ENCODE measurements at places on chromosomes 2 and 18.

DNA sequence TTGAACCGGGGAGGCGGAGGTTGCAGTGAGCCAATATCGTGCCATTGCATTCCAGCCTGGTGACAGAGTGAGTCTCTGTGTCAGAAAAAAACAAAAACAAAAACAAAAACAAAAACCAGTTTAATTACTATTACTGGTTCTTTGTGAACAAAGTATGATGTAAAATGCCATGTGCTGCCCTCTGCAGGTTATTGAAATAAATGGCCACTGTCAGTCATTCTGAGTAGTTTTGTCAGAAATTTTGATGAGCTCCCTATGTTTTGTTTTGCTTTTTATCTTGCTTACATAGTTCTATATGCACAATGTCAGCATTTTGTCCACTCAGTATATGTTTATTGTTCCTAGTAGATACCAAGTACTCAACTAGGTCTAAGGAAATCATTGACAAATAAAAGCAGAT, 423.6 kb upstream of the CHST9 start:
- H3K36me3 ChIP-seq = no peaks in the 10 kb centered on the region
- H3K4me3 ChIP-seq = no peak overlapping the region
- no peak overlapping the region for H3K27ac ChIP-seq

GRCh38 chr2:24515335-24515734, 24.3 kb downstream of the NCOA1 start:
- H3K4me3 ChIP-seq = no peak overlapping the region
- H3K27me3 ChIP-seq = no peaks in the 10 kb centered on the region
- H3K4me1 ChIP-seq = peaks cover 33% of the 10 kb centered on the region
- no peaks in the 10 kb centered on the region for H3K36me3 ChIP-seq
- DNase-seq = no peak

DNA sequence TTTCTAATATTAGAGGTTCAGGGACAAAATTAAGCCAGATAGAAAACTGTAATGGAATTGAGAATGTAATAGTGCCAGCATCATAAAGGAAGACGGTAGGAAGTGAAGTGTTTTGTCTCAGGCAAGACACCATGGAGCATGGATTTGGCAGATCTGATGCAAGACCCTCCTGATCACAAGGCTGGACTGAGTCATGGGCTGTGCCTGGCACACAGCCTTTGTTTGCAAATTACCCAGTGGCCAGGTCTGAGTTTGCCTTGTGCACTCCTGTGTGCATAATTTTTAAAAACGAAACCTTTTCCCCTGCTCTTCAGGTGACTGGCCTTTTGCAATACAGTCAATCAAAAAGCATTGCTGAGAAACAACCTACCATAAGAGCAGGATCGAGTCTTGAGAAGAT, 2.0 kb upstream of the UPP2 start:
- no peak overlapping the region for H3K4me3 ChIP-seq
- DNase-seq = no peak
- H3K36me3 ChIP-seq = no peaks in the 10 kb centered on the region
- H3K27ac ChIP-seq = no peak overlapping the region
- H3K27me3 ChIP-seq = no peaks in the 10 kb centered on the region

DNA sequence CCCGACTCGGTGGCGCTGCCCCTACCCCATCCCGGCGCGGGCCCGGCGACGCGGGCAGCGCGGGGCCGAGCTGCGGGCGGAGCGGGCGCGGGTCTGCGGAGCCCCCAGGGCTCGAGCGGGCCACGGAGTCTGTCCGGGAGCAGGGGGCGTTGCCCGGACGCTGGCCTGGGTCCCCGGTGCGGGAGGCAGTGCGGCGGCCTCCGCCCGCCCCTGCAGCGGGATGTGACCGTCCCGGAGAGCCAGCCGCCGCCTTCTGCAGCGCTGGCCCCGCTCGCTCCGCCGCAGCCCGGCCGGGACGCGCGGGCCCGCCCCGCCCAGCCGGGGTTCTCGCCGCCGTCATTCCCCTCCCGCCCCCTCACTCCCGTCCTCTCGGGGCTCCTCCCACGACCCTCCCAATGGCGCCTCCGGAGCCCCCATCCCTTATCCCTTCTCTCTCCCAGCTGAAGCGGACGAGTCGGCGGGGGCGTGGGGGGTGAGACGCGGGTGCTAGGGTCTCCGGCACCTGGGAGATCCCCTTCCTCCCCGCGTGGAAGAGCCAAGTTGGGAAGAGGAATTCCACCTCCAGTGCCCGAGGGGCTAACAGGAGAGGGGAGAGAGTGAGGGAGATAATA, at the start of gene FNDC4:
FNDC4 (minus strand) TSS at position 257 of the 611 bp plus-strand sequence. CDS start 521 bp downstream, outside the sequence.
- peak within 1 kb of the TSS; percentile 43 for H3K4me3 ChIP-seq
- H3K27ac ChIP-seq = no peak within 1 kb of the TSS
- no peaks in the 10 kb centered on the region for H3K27me3 ChIP-seq
- no peaks in the 10 kb centered on the region for H3K36me3 ChIP-seq
- H3K4me1 ChIP-seq = no peaks in the 10 kb centered on the region
- DNase-seq = peak; percentile 35

DNA sequence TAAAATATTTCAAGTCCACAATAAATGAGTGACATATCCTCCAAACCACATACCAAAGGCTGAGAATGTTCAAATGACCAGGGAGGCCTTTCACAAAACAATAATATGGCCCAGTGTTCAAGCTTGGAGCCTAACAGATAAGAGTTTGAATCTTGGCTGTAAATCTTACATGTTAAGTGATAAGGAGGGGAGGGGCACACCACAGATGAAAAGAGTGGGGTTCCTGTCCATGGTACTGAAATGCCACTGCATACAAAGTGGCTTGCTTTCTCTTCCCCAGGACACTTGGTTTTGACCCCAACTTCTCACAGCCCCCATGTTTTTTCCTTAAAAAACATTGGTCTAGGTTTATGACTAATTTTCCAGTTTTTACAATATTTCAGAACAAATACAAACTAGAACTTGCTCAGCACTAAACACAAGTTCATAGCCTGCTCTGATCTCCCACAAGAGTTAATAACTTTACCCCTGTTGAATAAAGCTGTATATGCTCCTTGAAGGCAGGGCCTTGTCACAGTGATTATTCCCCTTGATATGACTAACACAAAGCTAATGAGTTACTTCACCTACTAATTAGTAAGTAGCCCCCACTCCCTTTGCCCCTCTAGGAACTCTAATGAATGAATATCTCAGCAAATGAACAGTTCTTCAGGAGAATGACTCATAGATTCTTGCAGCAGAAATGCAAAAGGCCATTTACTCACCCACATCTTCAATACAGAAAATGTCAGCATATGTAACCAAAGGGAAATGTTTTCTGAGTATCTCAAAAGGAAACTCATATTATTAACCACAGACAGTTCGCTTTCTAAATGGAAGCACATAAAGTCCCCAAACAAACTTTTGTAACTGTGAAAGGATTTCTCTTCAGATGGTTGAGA, 142.2 kb downstream of the SATB2 start:
- no peaks in the 10 kb centered on the region for H3K27me3 ChIP-seq
- H3K27ac ChIP-seq = no peak overlapping the region
- H3K36me3 ChIP-seq = no peaks in the 10 kb centered on the region
- no peak for DNase-seq
- no peaks in the 10 kb centered on the region for H3K4me1 ChIP-seq
- H3K4me3 ChIP-seq = no peak overlapping the region

DNA sequence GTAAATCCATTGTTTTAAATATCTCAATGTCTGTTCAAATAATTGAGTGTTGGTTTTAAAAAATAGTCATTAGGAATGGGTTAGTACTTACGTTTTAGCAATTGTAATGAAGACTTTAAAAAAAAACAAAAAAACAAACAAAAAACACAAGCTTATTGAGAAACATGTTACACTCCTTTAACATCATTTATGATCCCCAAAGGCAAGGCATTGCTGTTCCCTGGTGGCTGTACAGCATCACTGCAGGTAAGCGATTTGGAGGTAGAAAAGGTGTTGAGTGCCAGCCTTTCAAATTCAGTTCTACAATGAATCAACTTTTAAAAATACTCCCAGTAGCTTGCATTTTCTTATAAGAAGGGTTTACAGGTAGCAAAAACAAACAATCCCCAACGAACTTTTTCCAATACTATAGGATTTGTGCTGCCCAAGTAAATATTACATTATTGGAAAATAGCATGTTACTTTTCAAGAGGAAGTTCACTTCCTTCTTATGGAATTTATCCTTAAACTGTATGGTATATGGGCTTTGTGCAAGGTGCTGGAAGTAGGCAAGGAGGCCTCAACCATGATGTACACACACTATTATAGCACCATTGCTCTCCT, 27.5 kb downstream of the CNRIP1 start:
- DNase-seq = no peak
- peaks cover 23% of the 10 kb centered on the region for H3K4me1 ChIP-seq
- no peaks in the 10 kb centered on the region for H3K36me3 ChIP-seq
- no peak overlapping the region for H3K27ac ChIP-seq
- no peaks in the 10 kb centered on the region for H3K27me3 ChIP-seq

DNA sequence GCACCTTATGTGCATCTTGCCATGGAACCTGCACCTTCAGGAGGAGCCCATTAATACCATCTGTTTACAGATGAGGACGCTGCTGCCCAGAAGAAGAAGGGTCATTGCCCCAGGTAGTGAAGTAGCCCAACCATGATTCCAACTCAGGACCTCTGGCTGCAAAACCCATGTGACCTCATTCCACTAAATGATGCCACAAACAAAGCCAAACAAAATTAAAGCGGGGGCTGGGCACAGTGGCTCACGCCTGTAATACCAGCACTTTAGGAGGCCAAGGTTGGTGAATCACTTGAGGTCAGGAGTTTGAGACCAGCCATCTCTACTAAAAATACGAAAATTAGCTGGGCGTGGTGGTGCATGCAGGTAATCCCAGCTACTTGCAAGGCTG, 202.1 kb downstream of the EIPR1 start:
- no peaks in the 10 kb centered on the region for H3K27me3 ChIP-seq
- H3K27ac ChIP-seq = no peak overlapping the region
- H3K4me3 ChIP-seq = no peak overlapping the region
- no peaks in the 10 kb centered on the region for H3K4me1 ChIP-seq

Measured in left lung (tissue), 14 donors.